ENCODE measurements at places on chromosomes 11 and 22. TPM values are rescaled to one million over a fixed set of nuclear protein-coding genes. Genes with fewer than 3 reads are reported as not detected.

Gene PGA5
- total RNA-seq: not detected

Gene TIGD3
- not detected for total RNA-seq

Gene ATP5MG
- 79.9 TPM for total RNA-seq

Gene FXYD6
- 23.5 TPM for total RNA-seq

Gene OR56A1
- under 0.01 TPM for total RNA-seq

Gene PRR33
- 1.0 TPM for total RNA-seq

Gene FIBIN
- total RNA-seq: 42.8 TPM

Gene PIWIL4
- 8.9 TPM for total RNA-seq

Gene MFNG
- total RNA-seq: 3.7 TPM

Gene RFPL3
- total RNA-seq: not detected

Gene OR52H1
- 0.52 TPM for total RNA-seq

Gene DENND6B
- total RNA-seq: 1.0 TPM

All from skeletal muscle tissue (tissue), 5 donors.